ENCODE measurements at places on chromosomes 5 and 9.
A peak's percentile ranks its signal among the peaks of the same experiment; 100 is the strongest.

GRCh38 chr5:143217804-143218160 lies 185.7 kb downstream of the NR3C1 start:
- no peak for DNase-seq

- DNase-seq: no peak
Observed at GRCh38 chr9:136060671-136061371, 34.3 kb downstream of the NACC2 start.

- no peak for DNase-seq
Observed at GRCh38 chr9:16729651-16730050, 140.8 kb downstream of the BNC2 start.

- DNase-seq: no peak
Observed at GRCh38 chr5:42349163-42349562, 74.1 kb upstream of the GHR start.

DNA sequence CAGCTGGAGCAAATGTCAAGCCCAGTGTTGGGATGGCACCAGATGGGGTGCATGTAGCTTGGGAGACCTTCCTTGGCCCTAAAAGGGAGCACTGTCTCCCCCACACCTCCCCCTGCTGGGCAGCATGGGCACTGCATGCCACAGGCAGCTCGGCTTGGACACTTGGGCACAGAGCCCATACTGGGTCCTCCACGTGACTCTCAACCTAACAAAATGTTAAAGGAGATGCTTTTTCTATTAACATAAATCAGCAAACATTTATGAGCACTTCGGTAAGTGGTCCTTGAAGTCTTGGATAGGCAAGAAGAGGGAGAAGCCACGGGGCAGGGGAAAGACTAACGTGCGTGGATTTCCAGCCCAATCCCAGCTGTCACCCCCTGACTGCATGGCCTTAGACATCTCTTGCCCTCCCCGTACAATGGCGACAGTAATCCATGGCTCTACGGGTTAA lies 23.9 kb upstream of the MAPK9 start:
- peak; percentile 52 for DNase-seq

- no peak for DNase-seq
Observed at GRCh38 chr9:7234144-7234543, 476.4 kb downstream of the KDM4C start.

GRCh38 chr5:175889910-175890684 lies 18.7 kb downstream of the CPLX2 start:
- no peak for DNase-seq

DNA sequence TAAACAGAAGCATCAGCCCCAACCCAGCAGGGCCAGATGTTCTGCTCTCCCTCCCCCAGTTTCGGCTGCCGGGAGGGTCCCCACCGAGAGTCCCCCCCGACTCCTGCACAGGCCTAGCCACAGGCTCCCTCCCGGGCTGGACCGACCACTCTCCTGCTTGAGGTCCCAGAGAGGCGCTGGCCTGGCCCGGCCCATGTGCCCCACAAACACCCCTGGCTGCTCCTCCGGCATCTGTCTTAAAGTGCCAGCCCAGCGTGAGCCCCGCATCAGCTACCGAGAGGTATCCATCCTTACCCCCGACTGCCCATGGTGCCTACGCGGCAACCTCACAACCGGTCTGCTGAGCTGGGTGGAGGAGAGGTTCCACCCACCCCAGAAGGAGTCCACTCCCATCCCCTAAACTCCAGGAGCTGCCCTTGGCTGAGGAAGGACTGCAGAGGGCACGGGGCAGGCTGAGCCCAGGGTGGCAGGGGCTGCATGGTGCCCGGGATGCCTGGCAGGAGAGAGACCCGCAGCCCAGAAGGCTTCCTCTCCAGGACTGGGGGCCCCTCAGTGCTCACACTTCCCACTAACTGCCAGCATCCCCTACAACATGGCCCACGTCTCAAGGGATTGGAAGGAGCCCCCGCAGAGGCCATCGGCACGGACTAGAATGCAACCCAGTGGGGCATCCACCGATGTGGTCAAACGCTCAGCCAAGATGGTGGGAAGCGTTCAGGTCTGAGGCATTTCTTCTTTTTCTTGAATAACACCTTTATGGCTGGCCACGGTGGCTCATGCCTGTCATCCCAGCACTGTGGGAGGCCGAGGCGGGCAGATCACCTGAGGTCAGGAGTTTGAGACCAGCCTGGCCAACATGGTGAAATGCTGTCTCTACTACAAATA lies 15.6 kb upstream of the EGFL7 start:
- DNase-seq: no peak

GRCh38 chr9:113587471-113588031 lies 124.0 kb downstream of the RGS3 start:
- DNase-seq: no peak

- peak; percentile 4 for DNase-seq
Observed at GRCh38 chr5:73591102-73591695, 25.7 kb downstream of the UTP15 start.

DNA sequence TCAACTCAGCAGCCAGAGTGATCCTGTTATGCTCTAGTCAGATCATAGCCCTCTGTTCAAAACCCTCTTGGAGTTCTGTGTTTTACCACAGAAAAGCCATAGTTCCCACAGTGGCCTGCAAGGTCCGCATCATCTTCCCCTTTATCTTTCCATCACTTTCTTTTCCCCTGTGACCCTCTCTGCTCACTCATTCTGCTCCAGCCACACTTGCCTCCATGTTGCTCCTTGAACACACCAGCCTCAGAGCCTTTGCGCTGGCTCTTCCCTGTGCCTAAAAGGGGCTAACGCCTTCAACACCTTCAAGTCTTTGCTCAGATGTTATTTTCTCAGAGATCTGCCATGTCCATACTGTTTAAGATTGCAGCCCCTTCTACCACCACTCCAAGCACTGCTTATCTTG lies 26.3 kb downstream of the CSF2 start:
- DNase-seq: no peak

DNA sequence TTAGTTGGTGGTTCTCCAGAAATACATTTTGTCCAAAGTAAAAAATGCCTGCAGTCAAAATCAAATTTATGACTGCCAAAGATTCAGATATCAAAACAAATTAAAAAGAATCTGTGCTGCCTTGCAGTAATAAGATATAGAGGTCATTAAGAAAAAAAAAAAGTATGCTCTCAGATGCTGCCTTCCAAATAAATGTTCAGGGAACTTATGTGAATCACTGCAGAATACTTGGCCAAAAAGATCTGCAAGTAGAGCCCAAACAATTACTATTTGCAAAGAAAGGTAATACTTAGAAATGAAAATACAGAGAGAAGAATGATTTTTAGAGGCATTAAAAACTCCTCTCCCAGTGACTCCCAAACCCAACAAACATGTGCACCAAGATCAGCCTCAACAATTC lies 52.4 kb downstream of the MRPS27 start:
- DNase-seq: no peak

DNA sequence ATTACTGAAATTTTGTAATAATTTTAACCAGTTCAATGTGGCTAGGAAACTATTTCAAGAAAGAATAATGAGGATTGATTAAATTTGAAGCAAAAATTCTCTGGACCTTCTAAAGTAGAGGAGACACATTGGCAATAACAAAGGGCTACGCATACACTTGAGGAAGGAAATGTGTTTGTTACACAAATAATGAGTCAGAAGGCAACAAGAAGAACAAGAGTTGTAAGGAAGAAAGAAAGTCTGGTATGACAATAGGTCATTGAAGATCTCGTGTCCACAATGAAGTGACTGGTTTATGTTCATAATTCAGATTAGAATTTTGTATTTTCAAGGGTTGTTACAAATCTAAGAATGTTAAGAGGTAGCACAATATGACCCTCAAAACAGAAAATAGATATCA lies 25.8 kb downstream of the ST8SIA4 start:
- DNase-seq: no peak

- no peak for DNase-seq
Observed at GRCh38 chr5:17079562-17079961, 137.9 kb upstream of the BASP1 start.

DNA sequence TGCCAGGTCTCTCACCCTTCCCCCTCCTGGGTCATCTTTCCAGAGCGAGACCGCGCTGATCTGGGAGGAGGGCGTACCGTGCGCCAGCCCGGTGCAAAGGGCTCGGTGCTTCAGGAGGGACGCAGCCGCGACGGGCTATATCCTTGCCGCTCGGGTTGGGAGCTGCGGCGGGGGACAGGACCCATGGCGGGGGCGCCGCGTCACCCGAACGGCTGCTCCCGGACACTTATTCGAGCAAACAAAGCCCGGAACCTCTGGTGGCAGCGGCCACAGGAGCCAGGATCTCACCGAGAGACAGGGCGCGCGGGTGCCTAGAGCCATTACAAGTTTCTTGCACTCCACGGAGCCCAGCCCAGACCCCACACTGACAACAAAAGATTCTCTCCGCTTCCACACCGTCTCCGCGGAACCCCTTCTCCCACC lies 1.3 kb downstream of the SEMA6A start:
- DNase-seq: no peak

DNA sequence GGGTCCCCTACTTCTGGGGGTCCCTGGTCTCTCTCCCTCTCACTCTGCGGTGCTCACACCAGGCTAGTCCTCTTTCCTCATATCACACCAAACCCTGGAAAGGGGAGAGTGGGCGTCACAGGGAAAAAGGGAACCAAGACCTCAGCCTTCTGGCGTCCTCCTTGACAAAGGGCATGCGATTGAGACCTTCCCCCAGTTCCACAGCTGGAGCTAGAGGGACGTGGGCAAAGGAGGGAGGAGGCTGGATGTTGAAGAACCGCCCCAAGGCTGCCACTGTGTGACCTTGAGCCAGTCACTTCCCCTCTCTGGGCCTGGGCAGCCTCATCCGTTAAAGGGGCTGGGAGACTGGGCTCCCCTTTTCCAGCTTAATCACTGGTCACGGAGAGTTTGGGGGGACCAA lies 18.5 kb upstream of the TOR2A start:
- no peak for DNase-seq

GRCh38 chr5:96347502-96348292 lies 85.4 kb downstream of the PCSK1 start:
- DNase-seq: no peak

DNA sequence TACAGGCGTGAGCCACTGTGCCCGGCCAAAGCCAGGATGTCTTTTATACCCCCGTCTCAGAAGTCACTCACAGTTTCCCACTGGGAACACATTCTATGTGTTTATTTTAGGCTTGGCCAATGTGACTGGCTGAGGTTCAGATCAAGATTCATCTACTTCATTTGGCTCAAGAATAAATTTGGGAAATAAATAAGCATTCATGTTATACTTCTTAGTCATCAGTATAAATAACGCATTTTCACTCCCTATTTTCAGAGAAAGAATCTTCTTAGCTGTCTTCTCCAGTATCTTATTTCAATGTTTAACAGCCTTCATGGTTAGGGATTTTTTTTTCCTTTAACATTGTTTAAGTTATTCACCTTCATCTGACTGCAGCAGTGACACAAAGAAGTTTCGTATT lies 11.8 kb downstream of the S100Z start:
- DNase-seq: no peak

DNA sequence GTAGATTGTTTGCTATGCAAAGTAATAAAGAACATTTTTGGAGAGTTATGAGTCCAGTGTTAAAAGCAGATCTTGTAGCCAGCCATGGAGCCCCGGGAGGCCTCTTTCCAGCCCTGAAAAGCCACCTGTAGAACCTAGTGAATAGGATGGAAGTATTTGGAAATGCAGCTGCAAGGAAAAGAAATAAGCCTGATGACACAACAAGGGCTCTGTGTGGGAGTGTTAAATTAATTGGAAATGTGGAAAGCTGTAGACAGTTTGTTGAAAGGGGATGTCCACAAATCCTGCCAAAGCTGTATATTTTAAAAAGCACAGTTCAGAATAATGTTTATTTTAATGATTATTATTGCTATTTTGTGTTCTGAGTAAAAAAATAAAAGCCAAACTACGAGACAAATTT lies 152.5 kb upstream of the GHR start:
- DNase-seq: no peak

DNA sequence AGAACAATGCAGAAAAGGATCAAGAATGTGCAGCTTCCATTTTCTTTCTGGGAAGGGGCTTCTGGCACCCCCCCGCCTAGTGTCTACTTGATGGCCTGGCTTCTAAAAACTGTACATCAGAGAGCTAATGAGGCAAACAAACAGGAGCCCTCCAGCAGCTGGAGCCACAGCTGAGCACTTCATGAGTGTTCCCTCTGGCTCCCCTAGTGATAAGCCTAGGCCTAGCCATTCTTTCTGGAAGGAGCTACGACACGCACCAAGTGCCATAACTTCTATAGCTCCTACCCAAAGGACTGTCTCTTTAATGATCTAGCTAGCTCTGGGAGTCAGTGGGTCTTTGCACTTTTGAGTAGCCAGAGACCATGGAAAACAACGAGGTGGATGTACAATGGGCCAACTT lies 66.1 kb downstream of the DNAH5 start:
- DNase-seq: no peak

DNA sequence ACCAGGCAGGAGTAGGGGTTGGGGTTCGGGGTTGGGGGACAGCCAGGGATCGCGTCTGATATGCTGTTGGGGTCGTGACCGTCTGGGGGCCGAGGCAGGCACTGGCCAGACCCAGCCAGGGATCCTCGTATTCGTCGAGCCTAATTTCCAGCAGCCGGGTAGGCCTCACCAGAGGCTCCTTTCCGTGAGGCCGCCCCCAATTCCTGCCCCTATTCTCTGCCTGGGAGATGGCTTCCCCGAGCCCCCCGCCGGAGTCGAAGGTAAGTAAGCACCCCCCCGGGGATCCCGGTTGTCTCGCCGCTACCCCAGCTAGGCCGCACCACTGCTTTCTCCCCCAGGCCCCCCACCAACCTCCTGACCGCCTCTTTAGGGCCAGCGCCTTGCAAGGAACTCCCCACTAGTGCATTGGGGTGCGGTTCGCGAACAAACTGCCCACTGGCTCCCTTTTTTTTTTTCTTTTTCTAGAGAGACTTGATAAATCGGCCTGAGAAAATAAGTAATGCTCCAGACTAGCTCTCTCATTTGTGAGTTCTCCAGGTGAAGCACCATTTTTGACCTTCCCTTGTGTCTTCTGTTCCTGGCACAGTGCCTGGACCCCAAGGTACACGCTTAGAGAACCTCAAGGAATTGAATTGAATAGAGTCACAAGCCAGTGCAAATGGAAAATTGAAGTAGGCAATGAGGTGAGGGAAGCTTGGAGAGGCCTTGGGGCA lies 435 bp downstream of the ZNF189 start:
- no peak for DNase-seq

DNA sequence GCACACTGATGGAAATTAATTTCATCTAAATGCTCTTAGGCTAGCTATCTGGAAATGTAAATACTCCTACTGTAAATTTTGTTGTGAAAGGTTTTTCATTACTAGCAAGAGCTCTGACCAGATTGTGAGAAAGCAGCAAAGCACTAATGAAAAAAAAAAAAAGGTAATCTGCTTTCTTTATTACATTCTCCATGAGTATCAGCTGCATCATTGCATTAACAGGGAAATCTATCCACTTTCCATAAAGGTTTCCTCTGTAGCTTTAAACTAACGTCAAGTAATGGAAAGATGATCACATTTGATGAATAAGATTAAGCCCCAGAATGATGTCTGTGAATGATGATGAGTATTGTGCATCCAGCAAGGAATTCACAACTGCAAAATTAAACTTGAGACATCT lies 790.6 kb upstream of the TYRP1 start:
- no peak for DNase-seq

- no peak for DNase-seq
Observed at GRCh38 chr9:79588488-79589223, 16.9 kb downstream of the TLE4 start.

GRCh38 chr5:125461641-125462072 lies 715.2 kb upstream of the ZNF608 start:
- DNase-seq: no peak

- DNase-seq: no peak
Observed at GRCh38 chr9:89802781-89803355, 198.1 kb downstream of the GADD45G start.

GRCh38 chr9:96253059-96253696 lies 48.8 kb downstream of the HSD17B3 start:
- no peak for DNase-seq

- no peak for DNase-seq
Observed at GRCh38 chr5:111242606-111243005, 18.4 kb downstream of the CAMK4 start.

Measured in activated CD8-positive, alpha-beta memory T cell treated with anti-CD3 and anti-CD28 coated beads for 4 hours (primary cell).